ENCODE measurements at places on chromosomes 1 and 21. TPM values are rescaled to one million over a fixed set of nuclear protein-coding genes. Genes with fewer than 3 reads are reported as not detected.

The HMCN1 gene
- total RNA-seq, result 0.10 TPM

The CITED4 gene
- total RNA-seq, result 14.1 TPM

The SLC30A2 gene
- not detected for total RNA-seq

The FCRL2 gene
- total RNA-seq, result not detected

The MARCKSL1 gene
- 26.7 TPM for total RNA-seq

The RGS16 gene
- total RNA-seq, result 37.8 TPM

The PCP4L1 gene
- total RNA-seq, result 0.15 TPM

The TENT5C gene
- total RNA-seq, result 14.7 TPM

The C1orf94 gene
- total RNA-seq, result not detected

The NBPF4 gene
- total RNA-seq, result 0.51 TPM

All from T-helper 1 cell treated with Interleukin-12 subunit alpha and Interleukin-12 subunit beta and Interleukin-4 antibody, amounts not matched to agents 30 ng/mL and 1 ng/mL, for 36 hours (primary cell).